ENCODE measurements at places on chromosomes 6 and 20.

DNA sequence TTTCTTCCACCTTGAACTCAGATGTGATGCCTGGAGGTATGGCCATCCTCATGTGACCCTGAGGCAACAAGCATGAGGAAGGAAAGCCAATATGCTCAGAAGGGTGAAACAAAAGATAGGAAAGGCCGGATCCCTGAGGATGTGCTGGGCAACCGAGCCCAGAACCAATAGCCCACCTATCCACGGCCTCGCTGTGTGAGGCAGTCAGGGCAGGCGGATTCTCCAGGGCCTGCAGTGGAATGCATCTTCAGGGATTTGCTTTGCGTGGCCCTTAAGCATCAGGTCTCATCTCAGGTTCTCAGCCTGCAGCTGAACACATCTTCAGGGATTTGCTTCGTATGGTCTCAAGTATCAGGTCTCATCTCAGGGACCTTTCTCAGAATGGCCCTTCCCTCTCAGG is 139.8 kb downstream of the ANKRD60 start:
- DNase-seq: no peak

GRCh38 chr20:44970243-44970757 is 4.0 kb downstream of the STK4 start:
- DNase-seq: no peak

GRCh38 chr6:111731456-111732195 is 125.9 kb upstream of the TRAF3IP2 start:
- no peak for DNase-seq

DNA sequence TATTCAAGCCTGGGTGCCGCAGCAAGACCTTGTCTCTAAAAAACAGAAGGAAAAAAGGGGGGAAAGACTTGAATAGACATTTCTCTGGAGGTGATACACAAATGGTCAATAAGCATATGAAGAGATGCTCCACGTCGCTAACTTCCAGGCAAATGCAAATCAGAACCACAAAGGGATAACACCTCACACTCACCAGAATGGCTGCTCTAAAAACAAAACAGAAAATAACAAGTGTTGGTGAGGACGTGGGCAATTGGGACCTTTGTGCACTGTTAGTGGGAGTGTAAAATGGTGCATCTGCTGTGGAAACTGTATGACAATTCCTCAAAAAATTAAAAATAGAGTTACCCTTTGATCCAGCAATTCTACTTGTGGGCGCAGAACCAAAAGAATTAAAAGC is 48.4 kb upstream of the TULP1 start:
- DNase-seq: no peak

- DNase-seq: no peak
These were observed 91.4 kb upstream of the AFDN start for GRCh38 chr6:167735084-167735950.

GRCh38 chr20:24098886-24099285 is 110.3 kb upstream of the GGTLC1 start:
- no peak for DNase-seq

DNA sequence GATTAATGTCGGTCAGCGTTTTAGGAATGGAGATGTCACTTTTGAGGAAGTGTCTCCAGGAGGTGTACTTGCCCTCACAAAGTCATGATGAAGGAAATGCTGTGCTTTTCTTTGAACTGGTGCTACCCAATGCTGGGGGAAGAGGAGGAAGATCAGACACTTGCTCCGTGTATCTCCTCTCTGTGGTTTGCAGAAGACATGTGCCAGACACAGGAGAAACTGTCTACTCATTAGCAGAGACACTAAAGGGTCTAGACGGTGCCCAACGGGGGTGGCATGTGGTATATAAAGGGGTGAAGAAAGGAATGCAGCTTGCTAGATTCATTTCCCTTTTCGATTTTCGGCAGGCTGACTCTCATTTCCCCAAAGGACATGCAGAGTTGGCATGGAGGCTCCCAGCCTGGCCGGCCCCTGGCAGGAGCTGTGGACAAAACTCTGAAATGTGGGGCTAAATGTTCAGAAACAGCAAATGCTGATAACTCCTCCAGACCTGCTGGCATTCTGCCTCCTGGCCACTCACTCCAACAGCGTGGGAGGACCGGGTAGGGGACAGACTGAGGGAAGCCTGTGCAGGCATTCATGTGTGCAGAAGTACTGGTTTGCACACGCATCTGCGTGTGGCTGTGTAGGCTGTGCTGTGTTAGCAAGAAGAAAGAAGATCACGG is 59.6 kb upstream of the QKI start:
- no peak for DNase-seq

GRCh38 chr20:18566892-18567738 is at the start of gene SMIM26:
TSS of gene SMIM26 (plus strand) at chr20:18567432. CDS start at chr20:18567479, 47 bp downstream.
- DNase-seq: peak; percentile 78

Measured in stimulated activated CD8-positive, alpha-beta memory T cell treated with anti-CD3 and anti-CD28 coated beads, Interleukin-4, amount 100 ng/mL, for 1 hour (primary cell).